ENCODE measurements at places on chromosomes 7 and 10.

DNA sequence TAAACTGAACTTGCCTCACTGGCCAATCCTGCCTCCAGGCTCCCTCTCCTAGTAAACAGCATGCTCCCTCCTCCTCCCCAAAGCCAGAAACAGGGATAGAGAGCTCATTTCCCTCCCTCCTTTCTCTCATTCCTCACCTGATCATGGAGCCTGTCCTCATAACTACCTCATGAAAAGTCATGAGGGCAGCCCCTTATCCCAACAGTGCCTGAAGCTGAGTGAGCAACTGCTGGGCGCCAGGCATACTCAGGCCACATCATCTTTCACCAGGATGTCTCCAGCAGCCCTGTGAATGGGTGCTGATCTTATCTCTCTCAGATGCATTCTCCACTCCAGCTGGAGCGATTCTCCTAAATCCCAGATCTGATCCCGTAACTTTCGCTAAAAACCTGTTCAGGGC, 307.2 kb downstream of the PRPF18 start:
- no peak for DNase-seq

GRCh38 chr7:134289423-134289822, 27.3 kb downstream of the SLC35B4 start:
- DNase-seq: no peak

DNA sequence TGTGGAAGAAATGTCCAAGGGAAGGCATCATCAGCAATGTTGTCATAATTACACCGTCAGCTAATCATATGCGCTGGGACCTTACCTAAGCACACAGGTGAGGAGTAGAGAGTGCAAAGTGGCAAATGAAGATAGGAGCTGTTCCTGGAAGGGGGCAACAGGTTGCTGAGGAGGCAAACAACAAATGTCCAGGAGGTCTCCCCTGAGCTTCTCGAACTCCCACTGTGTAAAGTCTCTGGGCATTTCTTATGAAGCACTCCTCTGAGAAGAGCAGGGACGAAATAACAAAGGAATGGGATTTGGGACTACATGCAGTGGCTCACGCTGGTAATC, 152.5 kb downstream of the DOCK4 start:
- no peak for DNase-seq

GRCh38 chr10:48671914-48672595, 12.6 kb upstream of the WDFY4 start:
- no peak for DNase-seq
